ENCODE measurements at places on chromosomes 6 and 20.

- no peak for DNase-seq
Observed at GRCh38 chr6:12009876-12010634, 2.1 kb upstream of the HIVEP1 start.

GRCh38 chr6:162679681-162680080, 47.9 kb downstream of the PRKN start:
- no peak for DNase-seq

DNA sequence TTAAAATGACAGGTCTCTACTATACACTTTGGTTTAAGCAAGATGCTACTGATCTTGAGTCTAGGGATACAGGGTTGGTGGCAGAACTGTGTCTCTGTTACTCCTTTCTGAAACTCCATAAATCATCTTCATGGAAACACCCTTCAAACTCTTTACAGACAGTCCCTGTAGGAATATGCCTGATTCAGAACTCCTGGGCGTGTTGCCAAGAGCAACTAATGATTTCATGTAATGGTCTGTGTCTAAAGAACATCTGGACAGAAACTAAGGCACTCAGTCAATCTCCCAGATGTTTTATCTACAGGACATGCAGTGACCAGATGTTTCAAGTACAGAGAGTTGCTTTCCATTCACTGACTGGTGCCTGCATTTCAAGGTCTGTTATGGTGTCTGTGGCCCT, 464.4 kb upstream of the CHD6 start:
- DNase-seq = no peak

- DNase-seq = no peak
Observed at GRCh38 chr6:32083812-32084768, 25.0 kb downstream of the TNXB start.

DNA sequence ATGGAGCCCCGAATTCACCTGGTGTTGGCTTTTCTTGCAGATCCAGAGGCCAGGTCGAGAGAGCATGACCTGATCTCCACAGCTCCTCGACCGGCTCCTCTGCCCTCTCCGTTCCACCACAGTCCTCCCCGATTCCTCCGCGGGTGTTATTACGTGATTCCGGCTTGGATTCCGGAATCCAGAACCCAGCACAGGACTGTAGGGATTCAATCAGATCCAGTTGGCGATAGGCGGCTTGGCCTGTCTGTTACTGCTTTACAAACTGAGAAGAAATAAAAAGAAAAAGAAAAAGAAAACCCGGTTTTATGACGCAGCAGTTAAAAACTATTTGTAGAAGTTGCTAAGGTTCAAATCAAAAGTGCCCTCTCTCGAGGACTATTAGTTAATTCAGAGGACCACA, 222.7 kb downstream of the EYA2 start:
- no peak for DNase-seq

- DNase-seq = peak; percentile 40
Observed at GRCh38 chr20:48467622-48468021, 360.2 kb downstream of the PREX1 start.

DNA sequence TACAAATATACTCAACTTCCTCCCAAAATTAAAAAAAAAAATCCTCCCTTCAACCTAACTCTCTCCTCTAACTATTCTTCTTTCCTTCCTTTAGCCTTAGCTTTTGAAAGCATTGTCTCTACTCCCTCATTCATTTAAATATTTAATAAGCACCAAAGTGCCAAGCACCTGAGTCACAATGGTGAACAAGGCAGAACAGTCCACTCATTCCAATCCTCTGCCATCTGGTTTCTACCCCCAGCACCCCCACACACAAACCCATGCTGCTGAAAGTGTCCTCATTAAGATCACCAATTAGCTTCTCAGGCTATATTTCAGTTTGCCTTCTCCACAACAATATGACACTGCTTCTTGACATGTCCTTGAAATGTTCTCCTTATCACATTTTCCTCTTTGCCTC, 76.3 kb downstream of the DTNBP1 start:
- no peak for DNase-seq

- DNase-seq = no peak
Observed at GRCh38 chr20:57980506-57980905, 247.9 kb downstream of the ANKRD60 start.

- no peak for DNase-seq
Observed at GRCh38 chr6:11738661-11739375, 39.8 kb downstream of the ADTRP start.

DNA sequence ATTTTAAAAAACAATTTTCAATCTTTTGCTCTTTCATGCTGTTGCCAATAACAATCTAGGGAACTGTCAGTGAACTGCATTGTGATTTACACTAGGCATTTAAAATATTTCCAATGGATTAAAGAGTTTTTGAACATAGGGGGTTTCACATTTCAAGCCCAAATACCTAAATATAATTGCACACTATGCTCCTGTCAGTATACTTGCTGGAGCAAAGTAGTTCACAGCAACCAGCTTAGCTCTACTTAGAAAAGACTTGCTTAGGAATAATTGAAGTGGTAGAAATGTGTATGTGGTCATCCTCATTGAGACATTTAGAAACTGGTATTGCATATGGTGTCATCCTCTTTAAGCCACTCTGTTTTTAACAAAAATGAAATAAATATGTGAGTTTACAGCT, 41.7 kb upstream of the REV3L start:
- no peak for DNase-seq

DNA sequence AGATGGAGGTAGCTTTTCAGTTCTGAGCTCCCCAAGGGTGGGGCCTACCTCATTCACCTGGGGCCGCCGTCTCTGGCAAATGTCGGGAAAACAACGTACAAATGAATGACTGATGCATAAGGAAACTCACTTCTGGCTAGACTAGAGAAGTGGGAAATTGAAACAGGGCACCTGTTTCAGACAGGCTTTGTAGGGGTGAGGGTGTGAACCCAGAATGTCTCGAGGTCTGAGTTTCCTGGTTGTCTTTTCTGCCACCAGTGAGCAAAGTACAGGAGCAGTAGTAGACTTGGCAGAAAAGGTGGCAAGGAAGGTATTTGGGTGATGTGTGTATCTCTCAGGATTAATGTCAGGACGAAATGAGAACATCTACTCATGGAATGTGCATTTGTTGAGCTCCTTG, 308.5 kb downstream of the CLIC5 start:
- no peak for DNase-seq

GRCh38 chr6:21496706-21497105, 96.8 kb upstream of the SOX4 start:
- DNase-seq = no peak

DNA sequence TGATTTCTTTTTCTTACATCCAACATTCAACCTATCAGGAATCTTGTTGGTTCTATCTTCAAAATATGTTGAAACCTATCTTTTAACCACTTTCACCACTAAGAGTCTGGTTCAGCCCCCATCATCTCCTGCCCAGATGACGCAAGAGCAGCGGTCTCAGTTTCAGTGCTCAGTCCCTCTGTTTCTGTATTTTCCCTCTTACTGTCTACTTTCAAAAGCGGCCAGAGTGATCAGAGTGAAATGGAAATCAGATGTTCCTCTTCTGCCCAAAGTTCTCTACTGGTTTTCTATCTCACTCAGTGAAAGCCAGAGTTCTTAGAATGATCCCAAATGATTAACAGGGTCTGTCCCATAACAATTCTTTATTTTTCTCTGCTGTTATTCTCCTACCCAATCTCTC, 147.9 kb upstream of the PDE7B start:
- DNase-seq = peak; percentile 8
